ENCODE measurements at places on chromosomes 13 and 19.

- DNase-seq, result peak; percentile 82
These were observed 1.1 kb downstream of the SOX1 start for GRCh38 chr13:112067871-112068539.

DNA sequence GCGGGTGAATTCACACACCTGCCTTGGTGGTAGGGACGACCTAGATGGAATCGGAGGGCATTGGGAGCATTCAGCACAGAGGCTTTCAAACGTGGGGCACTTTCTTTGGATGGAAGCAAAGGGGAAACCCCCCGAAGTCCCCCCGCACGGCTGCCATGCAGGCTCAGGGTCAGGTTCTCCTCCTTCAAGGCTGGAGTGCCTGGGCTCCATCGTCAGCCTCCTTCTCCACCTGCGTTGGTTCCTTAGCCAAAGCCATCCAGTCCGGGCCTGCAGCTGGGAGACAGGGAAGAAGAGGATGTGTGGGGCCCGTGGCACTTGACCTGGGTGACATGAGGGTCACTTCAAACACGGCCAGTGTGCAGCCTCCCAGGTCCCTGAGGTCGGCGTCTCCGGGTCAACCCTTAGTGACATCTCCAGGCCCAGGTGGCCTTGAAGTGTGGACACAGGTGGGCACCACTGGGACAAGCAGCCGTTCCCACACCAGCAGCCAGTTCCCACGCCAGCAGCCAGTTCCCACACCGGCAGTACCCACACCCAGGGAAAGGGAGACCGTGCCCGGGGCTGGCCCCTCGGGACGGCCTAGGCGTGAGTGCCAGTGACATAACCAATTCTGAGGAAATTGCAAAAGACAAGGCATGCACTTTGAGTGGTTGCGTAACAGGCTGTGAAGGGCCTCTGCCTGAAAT lies 116.0 kb downstream of the SOX1 start:
- DNase-seq, result peak; percentile 36

DNA sequence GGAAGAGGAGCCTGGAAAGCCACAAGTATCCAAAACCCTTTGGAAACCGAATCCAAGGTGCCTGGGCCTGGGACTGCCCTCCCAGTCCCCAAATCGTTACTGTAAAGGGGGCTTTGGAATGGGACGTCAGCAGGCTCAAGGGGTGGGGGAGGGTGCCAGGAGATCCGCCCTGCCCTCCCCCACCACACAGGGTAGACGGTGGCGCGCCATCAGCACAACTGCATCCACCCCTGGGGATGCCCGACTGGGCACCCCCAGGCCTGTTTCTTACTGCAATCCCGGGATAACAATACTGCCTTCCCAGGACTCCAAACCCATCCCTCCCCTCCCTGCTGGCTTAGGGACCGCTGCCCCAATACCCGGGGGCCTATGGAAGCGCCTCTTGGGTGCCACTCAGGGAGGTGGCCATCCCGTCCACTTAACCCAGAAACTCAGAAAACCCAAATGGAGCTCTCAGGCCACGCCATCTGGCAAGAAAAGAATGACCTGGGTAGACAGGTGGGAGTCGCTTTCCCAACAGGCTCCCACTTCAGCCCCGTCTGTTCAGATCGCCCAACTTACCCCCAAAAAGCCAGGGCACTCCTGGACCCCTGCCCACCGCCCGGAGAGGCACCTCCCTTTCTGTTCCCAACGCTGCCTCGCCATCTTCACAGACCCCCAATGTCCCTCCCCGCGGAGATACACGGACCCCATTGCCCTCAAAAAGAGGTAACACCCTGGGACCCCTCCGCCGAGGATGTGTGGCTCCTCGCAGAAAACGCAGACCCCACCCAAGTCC lies 2.4 kb downstream of the KLF16 start:
- no peak for DNase-seq

DNA sequence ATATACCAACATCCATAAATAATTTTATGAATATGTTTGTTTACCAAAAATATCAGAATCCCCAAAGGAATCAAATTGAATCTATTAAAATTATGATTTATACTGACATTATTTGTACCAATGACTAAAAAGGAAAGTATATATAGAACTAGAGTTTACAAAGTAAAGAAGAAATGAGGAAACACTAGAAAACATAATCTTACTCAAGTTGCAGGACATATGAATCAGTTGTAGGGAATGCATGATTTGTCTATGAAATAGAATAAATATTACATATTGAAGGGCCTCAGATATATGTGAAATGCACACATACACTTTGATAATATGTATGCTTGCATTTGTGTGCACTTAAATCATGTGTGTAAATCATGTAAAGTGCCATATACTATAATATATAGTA lies 1466.4 kb downstream of the EFNB2 start:
- no peak for DNase-seq

GRCh38 chr13:55245005-55245644 lies 1895.6 kb upstream of the PRR20A start:
- peak; percentile 84 for DNase-seq

- peak; percentile 58 for DNase-seq
These were observed 6.3 kb upstream of the JUNB start for GRCh38 chr19:12784871-12785430.

- no peak for DNase-seq
These were observed 62.9 kb downstream of the ZC3H13 start for GRCh38 chr13:45989607-45990006.

GRCh38 chr13:40161931-40162330 lies 504.5 kb downstream of the FOXO1 start:
- DNase-seq, result no peak

DNA sequence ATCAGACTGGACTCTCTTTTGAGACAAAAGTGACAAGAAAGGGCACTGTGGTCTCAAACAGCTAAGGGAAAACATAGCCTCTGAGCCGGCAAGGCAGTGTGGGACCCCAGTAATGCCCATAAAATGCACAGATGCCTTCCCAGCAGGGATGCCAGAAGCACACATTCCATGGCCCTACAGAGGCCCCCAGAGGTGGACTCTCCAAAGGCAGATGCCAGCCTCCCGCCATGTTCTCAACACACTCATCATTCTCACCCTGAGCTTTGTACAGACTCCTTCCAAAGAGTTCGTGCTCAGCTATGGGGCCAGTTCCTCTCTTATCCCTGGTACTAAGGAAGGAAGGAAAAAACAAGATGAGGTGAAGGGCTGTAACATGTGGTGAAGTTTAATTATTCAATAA lies 67.1 kb upstream of the ATP12A start:
- DNase-seq, result no peak

DNA sequence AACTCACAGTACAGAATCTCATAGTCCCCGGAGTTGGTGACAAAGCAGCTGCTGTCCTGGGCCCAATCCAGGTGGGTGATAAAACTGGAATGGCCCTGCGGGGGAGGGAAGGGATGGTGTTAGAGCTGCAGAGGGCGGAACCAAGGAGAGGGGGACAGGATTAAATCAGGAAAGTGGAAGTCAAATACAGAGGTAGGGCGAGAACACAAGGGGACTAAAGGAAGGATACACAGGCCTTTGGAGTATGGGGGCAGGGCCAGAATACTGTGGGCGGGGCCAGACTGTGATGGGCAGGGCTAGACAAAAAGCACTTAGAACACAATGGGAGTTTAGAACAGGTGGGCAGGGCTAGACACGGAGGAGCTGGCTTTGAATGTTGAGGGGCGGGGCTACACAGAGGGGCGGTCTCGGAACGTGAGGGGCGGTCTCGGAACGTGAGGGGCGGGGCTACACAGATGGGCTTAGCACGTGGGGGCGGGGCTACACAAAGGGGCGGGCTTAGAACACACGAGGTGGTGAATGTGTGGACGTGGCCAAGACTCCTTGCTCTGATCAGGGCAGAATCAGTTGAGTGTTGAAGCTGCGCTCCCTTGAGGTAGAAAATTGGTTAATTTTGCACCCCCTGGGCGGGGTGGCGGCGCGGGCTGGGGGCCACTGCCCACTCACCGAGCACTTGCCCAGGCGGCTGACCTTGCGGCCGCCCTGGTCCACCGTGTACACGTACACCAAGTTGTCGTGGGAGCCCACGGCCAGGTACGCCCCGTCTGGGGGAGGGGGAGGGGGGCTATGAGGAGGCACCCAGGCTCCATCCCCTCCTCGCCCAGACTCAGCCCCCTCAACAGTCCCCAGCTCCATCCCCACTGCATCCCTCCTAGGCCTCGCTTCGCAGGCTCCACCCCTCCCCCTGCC lies 14.0 kb upstream of the GPR4 start:
- peak; percentile 100 for DNase-seq

- DNase-seq, result no peak
These were observed 7.8 kb downstream of the ZSWIM4 start for GRCh38 chr19:13803038-13803437.

DNA sequence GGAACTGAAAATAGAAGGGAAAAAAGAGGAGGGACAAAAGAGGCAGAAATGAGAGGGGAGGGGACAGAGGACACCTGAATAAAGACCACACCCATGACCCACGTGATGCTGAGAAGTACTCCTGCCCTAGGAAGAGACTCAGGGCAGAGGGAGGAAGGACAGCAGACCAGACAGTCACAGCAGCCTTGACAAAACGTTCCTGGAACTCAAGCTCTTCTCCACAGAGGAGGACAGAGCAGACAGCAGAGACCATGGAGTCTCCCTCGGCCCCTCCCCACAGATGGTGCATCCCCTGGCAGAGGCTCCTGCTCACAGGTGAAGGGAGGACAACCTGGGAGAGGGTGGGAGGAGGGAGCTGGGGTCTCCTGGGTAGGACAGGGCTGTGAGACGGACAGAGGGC lies at the start of gene CEACAM5:
Gene CEACAM5, plus strand, starts transcription at position 146 of the 400 bp plus-strand sequence. Its CDS starts 106 bp downstream, at position 252.
- DNase-seq, result no peak

- no peak for DNase-seq
These were observed 10.2 kb downstream of the N4BP2L2 start for GRCh38 chr13:32528358-32528757.

- DNase-seq, result peak; percentile 81
These were observed 188.0 kb downstream of the TDRD3 start for GRCh38 chr13:60584976-60585375.

- DNase-seq, result peak; percentile 99
These were observed 38.3 kb downstream of the ZSWIM4 start for GRCh38 chr19:13833330-13834243.

GRCh38 chr19:41426952-41427646 lies at the start of gene B3GNT8:
B3GNT8 (minus strand) TSS chr19:41427374; CDS start chr19:41426778, 596 bp downstream.
- DNase-seq, result peak; percentile 96

- no peak for DNase-seq
These were observed 18.8 kb upstream of the GPR183 start for GRCh38 chr13:99326012-99326411.

- DNase-seq, result no peak
These were observed 48.2 kb downstream of the PTPRS start for GRCh38 chr19:5292453-5292821.

DNA sequence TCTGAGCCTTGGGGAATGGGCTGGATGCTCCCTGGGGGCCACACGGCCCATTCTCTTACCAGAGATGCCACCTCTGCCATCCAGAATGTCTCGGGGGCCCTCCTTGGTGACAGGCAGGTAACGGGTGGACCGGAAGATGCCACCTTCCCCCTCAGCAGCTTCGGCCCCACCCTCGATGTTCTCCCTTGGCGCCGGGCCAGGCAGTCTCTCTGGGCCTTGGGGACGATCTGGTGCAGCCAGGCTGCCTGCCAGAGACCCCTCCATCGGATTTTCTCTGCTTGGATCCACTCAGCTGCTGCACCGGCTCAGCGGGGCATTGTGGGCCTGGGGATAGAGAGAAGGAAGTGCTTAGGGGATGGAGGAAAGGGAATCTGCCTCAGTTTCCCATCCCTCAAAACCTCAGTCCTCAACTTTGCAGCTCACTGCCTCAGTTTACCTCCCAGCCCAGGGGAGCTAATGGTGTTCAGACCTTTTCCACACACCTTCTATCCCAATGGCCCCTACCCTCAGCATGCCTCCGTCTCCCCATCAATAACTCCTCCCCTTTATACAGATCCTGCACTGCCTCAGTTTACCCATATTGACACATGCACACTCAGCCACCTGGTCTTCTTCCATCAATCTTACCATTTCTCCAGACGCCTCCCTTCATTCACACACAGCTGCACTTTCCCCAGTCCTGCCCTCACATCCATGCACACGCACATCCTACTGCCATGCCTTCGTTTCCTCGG lies 1.5 kb downstream of the WIZ start:
- no peak for DNase-seq

DNA sequence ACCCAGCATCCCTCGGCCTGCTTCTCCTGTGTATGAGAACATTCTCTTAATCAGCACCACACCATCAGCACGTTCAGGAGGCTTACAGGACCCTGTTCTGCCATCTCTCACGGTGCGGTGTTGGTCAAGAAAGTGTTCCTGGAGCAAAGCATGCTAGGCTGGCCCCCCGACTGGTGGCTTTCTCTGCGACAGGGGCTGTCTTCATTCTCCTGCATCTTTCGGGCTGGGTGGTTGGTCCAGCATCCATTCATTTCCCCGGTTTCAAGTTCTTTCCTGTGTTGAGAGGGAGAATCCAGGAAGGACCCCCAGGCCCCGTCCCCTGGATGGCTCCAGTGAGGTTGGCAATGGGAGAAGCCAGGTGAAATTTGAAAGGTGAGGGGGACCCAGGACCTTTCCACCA lies 55.8 kb downstream of the C1QTNF9 start:
- DNase-seq, result peak; percentile 21

DNA sequence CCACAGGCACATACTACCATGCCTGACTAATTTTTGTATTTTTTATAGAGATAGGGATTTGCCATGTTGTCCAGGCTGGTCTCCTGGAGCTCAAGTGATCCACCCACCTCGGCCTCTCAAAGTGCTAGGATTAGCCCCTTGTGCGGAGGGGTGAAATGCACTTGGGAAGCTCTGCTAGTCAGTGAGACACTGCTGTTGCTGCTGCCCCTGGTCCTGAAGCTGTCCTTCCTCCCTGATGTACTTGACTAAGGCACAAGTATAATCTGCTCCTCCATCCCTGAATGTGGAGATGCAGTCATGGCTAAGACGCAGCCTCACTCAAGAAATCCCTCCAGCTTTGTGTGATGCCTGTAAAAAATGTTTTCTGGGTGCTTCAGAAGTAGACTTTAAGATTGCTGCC lies 124.5 kb downstream of the KCTD15 start:
- peak; percentile 58 for DNase-seq

- DNase-seq, result peak; percentile 4
These were observed 6.0 kb downstream of the SPATA13 start for GRCh38 chr13:24166561-24166960.

GRCh38 chr13:103302676-103303075 lies 236.5 kb upstream of the SLC10A2 start:
- no peak for DNase-seq

DNA sequence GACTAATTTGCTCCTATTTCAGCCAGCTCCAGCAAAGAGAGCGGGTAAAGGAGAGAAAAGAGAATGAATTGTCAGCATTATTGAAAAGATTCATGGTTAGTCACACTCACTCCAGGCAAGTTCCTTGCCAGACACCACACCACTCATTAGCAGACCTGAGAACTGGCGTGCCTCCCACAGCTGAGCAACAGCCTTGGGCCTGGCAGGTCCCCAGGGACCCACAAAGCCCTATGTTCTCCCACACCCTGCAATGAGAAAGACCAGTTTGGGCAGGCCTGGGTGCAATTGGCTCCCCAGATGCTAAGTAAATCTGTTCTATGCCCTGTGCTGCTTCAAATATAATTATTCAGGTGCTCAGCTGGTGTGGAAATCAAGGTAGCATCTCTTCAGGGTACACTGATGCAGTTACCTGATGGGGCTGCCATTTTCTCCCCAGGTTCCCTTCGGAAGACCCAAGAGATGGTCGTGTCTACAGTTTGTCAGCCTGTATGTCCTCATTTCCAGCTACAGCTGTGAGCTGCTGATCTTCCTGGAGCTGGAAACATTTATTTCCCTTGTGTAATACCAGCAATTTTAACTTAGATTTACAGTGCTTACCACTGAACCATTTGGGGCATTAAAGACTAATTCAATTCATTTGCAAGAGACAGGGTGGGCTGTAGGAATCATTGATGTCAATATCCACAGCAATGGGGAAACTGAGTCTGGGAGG lies 405.0 kb downstream of the COG6 start:
- DNase-seq, result no peak

GRCh38 chr13:112881656-112882554 lies 87.1 kb upstream of the MCF2L start:
- no peak for DNase-seq

GRCh38 chr19:18283338-18283737 lies 1.9 kb upstream of the JUND start:
- DNase-seq, result no peak
